ENCODE measurements at places on chromosomes 7 and 10.

DNA sequence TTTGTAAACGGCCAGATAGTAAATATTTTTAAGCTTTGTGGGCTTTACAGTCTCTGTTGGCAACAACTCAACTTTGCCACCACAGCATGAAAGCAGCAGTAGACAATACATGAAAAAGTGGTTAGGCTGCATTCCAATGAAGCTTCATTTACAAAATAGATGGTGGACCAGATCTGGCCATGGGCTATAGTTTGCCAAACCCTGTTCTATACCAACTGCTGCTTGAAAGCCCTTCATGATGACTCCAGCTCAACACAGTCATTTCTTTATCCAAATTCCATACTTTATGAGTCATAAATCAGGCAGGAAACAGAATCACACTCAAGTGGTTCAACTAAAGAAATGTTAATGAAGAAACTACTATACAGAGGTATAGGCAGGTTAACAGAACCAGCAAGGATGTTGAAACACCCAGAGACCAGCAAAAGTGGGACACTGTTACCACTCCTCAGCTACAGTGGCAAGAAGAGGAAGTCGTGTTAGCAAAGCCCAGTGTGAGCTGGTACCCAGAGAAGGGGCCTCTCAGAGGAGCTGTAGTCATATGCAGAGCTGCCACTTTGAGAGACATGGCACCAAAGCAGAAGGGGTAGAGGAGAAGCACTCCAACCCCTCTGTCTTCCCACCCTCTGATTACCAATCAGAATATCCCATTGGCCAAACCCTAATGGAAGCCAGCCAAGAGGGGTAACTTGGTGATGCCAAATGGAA lies 72.5 kb downstream of the PRLHR start:
- peak; percentile 65 for DNase-seq

DNA sequence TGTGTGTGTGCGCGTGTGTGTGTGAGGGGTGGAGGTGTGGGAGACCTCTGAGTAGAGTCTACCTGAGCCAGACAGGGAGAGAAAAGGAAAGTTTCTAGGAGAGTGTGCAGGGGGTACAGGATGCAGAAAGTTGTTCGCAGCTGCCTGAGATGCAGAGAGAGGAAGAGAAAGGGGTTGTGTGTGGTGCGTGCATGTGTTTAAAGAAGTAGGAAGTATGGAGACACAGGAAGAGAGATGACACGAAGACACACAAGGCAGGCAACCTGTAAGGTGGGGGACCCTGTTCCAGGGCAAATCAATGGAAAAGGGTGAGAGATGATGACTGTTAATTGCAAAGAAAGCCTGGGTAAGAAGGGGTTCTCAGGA lies 52.2 kb downstream of the C10orf105 start:
- DNase-seq, result no peak

DNA sequence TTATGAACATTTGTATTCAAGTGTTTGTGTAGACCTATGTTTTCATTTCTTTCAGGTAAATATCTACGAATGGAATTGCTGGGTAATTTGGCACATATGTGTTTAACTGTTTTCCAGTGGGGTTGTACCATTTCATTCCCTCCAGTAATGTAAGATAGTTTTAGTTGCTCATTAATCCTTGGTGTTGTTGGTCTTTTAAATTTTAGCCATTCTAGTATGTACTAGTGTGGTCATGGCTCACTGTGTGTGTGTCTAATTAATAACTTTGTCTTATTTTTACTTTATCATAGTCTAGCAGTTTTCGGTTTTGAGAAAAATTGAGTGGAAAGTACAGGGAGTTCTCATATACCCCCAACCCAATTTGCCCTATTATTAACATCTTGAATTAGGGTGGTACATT lies 278.8 kb downstream of the CAMK1D start:
- no peak for DNase-seq

GRCh38 chr7:25167262-25167843 lies 42.3 kb upstream of the CYCS start:
- DNase-seq, result no peak
